NCI-H187 (cell line): ENCODE measurements at places on chromosomes 2 and 18.

- peak; percentile 87 for DNase-seq
These were observed 26.0 kb downstream of the FAM178B start for GRCh38 chr2:96960153-96960961.

GRCh38 chr2:172734711-172735581 lies 699 bp upstream of the RAPGEF4 start:
- DNase-seq: no peak

- DNase-seq: no peak
These were observed 6.1 kb upstream of the PCBP1 start for GRCh38 chr2:70081221-70081620.

GRCh38 chr18:41072946-41073345 lies 882.1 kb upstream of the PIK3C3 start:
- DNase-seq: no peak

DNA sequence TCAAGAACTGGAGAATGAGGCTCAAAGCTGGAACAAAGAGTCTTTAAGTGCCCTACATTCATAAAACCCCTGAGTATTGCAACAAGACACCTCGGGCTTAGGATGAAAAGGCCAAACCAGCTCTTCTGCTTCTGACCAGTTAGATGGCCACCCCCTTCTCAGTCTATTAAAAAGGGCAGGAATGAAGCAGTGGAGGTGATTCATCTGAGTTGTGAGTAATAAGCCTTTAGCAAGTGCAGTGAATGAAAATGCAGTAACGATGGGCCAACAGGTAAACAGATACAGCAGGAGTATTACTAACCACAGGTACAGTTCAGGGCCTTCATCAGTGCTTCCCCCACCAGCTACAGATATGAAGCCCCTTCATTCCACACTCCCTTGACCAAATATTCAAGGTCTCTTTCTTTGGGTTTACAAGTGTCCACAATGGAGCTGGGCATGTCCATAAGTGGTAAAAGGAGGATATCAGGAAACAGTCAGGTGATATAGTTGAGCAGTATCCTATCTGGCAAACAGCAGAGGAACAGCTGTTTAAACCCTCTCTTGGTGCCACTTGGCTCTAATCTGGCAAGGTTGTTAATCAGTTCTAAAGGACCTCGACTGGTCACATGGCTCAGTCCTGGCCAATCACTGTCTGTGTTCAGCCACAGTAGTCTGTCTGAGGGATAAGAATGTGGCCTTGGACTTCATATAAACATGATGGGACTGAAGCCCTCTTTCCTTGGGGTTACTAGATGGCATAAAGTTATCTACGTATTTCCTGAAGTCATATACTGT lies 17.8 kb downstream of the SERPINB13 start:
- peak; percentile 0 for DNase-seq
